ENCODE measurements at places on chromosomes 1 and 21.
A peak's percentile ranks its signal among the peaks of the same experiment; 100 is the strongest.

- DNase-seq: peak; percentile 83
These were observed 180.8 kb downstream of the TPR start for GRCh38 chr1:186194107-186194756.

- DNase-seq: no peak
These were observed 201.7 kb upstream of the LMO4 start for GRCh38 chr1:87126886-87127505.

DNA sequence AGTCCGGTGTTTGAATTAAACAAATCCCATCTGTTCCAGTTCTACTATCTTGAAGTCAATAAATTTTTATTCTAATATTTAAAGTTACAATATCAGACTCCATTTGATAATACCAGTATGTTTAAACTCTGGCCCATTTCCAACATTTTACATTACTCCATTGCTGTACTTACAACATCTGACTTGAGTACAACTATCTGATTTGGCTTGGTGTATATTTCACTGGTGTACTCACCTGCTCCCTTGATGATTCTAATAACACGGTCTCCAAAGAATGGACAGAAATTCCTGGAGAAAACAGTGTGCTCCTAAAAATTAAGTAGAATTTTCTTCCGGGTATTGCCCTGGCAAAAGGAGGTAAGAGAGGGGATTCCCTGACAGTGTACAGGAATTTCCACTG, 680.5 kb upstream of the ADAMTS5 start:
- no peak for DNase-seq

- DNase-seq: no peak
These were observed 238.4 kb upstream of the JUN start for GRCh38 chr1:59022199-59022598.
